ENCODE measurements at places on chromosomes 5 and 9.

DNA sequence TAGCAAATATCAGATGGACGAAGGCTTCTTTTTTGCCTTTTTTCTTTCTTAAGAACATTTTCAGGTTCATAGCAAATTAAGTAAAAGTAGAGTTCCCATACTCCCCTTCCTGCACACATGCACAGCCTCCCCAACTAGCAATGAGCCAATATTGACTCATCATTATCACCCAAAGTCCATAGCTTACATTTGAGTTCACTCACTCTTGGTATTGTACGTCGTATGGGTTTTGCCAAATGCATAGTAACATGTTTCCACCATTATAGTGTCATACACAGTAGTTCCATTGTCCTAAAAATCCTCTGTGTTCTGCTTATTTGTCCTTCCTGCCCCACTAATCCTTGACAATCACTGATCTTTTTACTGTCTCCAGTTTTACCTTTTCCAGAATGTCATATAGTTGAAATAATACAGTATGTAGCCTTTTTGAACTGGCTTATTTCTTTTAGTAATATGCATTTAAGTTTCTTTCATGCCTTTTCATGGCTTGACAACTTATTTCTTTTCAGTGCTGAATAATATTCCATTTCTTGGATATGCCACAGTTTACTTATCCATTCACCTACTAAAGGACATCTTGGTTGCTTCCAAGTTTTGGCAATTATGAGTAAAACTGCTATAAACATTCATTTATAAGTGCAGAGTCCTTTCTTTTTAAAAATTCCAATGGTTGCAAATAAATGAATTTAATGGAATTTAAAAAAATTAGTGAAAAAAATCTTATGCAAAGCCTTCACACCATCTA is 242.1 kb downstream of the ISL1 start:
- no peak for DNase-seq

GRCh38 chr5:114335391-114335790 is 26.5 kb upstream of the KCNN2 start:
- no peak for DNase-seq

DNA sequence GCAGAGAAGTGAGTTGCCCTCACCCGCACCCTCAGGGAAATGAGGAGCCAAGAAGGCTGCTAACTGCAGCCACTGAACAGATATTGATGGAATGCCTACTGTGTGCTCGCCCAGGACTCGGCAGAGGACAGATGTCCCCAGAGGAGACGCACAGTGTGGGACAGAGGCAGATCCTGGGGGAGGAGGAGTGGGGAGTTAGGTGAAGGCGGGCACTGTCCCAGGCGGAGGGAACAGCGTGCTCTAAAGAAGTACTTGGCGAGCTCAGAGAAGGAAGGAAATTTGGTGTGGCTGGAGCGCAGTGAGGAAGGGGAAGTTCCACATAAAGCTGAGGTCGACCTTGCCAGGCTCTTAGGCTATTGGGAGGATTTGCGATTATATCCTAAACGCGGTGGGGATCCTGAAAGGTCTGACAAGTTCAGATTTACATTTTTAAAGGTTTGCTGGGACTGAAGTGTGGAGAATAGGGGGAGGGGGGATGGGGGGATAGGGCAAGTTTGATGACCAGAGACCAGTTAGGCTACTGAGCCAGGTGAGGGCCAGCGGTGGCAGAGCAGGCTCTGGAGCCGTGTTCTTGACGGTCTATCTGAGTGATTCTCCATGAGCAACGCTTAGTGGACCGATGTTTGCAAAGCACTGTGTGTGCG is 23.6 kb upstream of the CERCAM start:
- DNase-seq, result no peak

GRCh38 chr9:98502311-98502975 is 206.3 kb downstream of the GABBR2 start:
- no peak for DNase-seq

DNA sequence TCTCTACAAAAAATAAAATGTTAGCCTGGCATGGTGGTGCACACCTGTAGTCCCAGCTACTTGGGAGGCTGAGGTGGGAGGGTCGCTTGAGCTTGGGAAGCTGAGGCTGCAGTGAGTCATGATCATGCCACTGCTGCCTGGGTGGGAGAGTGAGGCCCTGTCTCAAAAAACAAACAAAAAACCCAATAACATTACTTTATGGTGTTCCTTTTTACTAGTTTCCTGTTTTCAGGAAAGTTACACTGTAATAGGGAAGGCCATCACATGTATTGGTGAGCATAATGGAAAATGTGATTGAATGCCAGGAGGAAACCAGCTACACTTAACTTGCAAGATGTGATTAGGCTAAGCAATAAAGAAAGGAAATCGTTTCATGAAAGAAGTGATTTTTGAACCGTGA is 42.7 kb downstream of the SV2C start:
- DNase-seq, result no peak

GRCh38 chr5:14316471-14316870 is 173.3 kb downstream of the TRIO start:
- no peak for DNase-seq

GRCh38 chr9:119763260-119763659 is 394.0 kb upstream of the BRINP1 start:
- DNase-seq, result no peak

Data from hematopoietic multipotent progenitor cell treated with erythropoietin and hydrocortisone succinate and interleukin-3 and kit ligand, for 17 days (in vitro differentiated cells).